ENCODE measurements at places on chromosomes 11 and 22.

DNA sequence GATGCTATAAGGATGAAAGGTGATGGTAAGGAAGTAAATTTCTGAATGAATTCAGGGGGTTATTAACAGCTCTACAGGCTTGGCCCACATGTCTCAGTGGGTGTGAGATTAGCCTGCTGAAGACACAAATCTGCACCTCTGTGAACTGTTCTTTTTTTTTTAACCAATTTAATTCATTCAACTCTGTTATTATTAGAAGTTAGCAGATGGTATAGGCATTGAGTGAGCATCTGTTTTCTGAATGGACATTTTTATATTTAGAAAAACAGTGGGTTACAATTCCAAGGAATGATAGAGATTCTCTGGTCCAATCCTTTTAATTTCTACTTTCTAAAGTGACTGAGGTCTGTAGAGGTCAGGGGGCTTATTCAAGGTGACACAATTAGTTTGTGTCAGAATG lies 122.0 kb upstream of the SORL1-AS1 start:
- no peak for DNase-seq

DNA sequence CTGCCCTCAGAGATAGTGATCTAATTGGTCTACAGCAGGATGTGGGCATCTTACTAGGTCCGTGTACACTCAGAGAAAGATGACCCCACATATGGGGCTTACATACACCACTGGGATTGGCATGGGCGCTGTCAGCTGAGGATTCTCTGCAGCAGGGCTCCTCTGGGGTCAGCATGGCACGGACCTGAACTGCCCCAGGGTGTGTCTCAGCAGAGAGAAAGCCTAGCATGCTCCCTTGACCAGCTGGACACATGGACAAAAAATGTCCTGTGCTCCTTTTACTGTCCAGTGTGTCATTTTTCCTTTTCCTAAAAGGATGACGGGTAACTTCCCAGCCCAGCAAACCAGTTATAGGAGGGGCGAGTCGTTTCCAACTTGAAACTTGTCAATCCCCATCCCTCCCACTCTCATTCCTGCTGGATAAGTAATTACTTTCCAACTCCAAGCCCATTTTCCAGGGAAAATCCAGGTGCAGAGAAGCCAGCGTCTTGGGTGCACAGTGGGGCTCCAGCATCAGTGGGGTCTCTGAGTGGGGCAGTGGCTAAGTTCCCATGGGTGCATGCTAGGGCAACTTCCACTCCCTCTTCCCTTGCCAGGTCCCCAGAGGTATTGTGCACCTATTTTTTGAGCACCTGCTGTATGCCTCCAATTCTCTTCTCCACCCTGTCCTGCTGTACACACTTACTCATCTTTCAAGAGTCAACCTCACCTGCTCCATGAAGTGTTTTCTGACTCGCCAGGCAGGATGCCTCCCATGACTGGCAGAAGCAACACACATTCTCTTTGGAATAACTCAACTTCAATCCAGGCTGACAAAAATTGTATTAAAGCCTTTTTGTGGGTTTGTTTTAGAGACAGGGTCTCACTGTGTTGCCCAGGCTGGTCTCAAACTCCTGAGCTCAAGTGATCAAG lies 5.0 kb downstream of the VSTM5 start:
- DNase-seq: no peak

DNA sequence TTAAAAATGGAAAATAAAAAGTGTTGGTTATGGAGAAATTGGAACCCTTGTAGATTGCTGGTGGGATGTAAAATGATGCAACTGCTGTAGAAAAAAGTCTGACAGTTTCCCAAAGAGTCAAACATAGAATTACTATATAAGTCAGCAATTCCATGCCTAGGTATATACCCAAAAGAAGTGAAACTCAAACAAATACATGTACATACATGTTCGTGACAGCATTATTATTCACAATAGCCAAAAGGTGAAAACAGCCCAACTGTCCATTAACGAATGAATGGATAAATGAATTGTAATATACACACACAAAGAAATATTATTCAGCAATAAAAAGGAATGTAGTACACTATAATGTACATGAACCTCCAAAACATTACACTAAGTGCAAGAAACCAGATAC lies 116.0 kb downstream of the TTC28 start:
- DNase-seq: no peak

DNA sequence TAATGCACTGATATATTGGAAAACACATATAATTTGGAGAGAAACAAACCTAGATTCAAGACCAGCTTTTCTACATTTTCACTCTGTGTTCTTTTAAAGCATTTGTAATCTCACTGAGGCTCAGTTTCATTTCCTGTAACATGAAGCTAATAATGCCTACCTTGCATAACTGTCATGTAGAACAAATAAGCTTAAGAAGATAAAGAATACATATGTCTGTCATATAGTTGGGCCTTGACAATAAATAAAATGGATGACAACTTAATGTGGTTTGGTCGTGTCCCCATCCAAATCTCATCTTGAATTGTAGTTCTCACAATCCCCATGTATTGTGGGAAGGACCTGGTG lies 35.2 kb upstream of the FIBIN start:
- DNase-seq: no peak

- no peak for DNase-seq
Measured at GRCh38 chr11:76801736-76802135, 18.6 kb downstream of the TSKU start.

DNA sequence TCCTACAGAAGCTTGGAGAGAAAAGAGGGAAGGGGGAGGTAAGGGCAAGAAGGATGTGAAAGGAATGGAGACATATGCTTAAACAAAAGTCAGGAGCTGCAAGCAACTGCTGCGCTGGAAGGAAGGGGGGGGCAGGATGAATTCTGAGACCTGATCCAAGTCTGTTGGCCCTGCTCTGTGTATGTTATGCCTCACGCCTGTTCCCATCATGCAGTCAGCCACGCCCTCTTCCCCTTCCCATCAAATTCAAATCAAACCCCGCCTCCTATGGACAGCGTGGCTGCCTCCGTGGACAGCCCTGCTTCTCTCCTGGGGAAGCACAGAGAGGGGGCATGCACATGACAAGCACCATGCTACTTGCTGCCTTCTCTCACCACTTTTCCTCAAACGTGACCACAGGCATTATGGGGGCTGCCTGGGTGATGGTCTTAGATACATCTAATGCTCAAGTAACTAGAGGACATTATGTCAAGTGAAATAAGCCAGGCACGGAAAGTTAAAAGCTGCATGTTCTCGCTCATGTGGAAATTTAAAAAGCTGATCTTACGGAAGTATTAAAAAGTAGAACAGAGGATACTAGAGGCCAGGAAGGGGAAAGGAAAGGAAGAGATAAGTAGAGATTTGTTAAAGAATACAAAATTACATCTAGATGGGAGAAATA lies 45.8 kb upstream of the CYP2D6 start:
- no peak for DNase-seq

DNA sequence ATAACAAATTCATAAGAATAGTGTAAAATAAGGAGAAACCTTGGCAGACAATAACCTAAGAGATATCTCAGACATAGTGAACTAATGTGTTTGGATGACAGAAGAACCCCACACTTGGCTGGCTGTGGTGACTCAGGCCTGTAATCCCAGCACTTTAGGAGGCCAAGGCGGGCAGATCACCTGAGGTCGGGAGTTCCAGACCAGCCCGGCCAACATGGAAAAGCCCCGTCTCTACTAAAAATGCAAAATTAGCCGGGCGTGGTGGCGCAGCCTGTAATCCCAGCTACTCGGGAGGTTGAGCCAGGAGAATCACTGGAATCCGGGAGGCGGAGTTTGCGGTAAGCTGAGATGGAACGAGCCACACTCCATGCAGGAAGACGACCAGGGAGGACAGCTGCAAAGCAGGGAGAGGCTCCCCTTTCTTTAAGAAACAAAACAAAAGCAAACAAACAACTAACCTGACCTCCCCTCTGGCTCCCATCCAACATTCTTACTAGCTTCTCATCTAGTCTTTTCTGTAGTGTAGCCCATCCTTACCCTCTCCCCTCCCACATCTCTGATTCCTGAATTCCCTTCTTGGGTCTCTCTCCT lies 84.2 kb downstream of the ZNF280B start:
- no peak for DNase-seq

DNA sequence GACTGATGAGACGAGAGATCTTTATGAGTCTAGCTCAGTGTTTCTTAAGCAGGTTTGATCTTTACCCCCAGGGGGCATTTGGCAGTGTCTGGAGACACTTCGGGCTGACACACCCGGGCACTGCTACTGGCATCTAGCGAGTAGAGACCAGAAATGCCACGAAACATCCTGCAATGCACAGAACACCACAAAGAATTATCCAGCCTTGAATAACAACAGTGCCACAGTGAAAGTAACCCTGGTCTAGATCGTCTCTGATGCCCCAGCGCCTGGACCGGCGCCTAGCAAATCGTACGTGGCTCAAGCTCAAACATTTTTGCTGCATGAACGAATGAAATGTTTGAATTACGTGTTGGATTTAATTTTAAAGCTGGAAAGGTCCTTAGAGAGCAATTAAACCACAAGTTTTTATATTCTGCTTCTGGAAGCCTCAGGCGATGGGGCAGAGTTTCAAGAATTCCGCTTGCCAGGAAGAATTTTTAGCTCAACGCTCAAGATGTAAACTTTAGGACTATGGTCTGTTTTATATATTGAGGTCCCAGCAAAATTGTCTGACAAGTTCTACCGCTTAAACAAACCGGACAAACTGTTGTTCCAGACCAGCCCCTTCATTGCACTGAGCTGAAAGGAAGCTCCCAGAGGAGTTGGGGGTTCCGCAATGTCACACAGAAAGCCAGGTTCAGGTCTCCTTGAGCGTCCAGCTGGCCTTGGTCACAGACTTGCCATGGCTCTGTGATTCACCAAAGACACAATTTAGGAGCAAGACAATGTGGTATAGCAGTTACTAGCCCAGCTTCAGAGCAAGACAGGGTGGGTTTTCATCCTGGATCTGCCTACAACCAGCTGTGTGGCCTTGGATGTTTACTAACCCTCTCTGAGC lies 44.2 kb upstream of the SMTN start:
- DNase-seq: no peak

DNA sequence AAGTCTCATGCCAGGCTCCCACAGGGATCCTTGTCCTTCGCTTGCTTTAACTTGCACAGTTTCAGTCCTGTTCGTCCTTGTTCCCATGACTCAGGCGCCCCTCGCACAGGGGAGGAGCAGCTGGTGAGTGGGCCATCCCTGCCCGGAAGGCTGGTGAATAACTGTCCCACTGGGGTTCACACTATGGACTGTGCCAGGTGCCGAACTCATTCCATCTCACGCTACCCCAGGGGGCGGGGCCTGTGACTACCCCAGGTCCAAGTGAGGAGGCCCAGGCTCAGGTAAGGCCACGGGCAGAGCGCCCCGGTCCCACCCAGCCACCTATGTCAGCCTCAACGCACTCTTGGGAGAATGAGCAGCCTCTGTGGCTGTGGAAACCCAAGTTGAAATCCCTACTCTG lies 7.2 kb upstream of the CARD10 start:
- no peak for DNase-seq

DNA sequence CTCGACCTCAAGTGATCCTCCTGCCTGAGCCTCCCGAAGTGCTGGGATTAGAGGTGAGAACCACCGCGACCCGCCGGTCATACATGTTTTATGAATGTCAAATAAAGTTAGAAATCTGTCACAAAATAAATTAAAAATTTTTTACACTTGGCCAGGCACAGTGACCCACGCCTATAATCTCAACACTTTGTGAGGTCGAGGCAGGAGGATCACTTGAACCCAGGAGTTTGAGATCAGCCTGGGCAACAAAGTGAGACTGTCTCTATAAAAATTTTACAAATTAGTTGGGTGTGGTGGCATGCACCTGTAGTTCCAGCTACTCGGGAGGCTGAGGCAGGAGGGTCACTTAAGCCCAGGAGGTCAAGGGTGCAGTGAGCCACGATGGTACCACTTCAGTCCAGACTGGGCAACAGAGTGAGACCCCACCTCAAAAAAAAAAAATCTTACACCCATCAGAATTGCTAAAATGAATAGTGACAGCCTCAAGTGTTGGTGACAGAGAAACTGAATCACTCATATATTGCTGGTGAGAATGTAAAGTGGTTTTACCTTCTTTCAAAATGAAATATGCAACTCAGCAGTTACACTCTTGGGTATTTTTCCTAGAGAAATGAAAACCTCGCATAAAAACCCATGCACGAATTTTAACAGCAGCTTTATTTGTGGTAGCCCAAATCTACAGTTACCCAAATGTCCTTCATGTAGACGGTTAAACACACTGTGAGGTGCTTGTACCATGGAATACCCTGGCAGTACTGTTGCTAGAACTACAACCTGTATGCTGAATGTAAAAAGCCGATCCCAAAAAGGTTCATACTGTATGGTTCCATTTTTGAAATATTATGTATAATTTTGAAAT lies 55.4 kb downstream of the MED15 start:
- DNase-seq: no peak

DNA sequence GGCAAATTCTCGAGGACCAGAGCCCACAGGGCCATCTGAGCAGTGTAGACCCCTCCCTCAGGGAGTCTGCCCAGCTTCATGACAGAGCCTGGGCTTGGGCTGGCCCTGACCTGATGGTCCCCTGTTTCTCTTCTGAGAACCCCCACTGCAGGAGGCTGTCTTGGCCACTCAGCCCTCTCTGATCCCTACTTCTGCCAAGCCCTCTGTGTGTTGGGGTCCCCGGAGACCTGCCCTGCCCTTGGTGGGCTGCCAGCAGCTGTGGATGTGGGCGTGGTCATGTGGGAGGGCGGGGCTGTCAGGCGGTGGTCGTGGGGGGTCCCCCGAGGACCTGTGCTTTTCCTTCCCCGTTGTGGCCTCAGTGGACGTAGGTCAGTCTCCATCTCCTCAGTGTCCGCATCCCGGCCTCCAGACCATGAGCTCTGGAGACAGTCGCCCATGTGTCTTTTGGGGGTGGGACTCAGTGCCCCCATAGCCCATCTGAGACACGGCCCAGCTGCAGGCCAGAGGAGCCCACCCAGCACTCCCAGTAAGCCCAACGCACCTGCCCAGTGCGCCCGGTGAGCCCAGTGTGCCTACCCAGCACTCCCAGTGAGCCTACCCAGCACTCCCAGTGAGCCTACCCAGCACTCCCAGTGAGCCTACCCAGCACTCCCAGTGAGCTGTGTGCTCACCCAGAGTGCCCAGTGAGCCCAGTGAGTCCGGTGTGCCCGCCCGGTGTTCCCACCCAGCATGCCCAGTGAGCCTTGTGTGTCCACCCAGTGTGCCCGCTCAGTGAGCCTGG lies 409.2 kb downstream of the TBC1D22A start:
- no peak for DNase-seq

DNA sequence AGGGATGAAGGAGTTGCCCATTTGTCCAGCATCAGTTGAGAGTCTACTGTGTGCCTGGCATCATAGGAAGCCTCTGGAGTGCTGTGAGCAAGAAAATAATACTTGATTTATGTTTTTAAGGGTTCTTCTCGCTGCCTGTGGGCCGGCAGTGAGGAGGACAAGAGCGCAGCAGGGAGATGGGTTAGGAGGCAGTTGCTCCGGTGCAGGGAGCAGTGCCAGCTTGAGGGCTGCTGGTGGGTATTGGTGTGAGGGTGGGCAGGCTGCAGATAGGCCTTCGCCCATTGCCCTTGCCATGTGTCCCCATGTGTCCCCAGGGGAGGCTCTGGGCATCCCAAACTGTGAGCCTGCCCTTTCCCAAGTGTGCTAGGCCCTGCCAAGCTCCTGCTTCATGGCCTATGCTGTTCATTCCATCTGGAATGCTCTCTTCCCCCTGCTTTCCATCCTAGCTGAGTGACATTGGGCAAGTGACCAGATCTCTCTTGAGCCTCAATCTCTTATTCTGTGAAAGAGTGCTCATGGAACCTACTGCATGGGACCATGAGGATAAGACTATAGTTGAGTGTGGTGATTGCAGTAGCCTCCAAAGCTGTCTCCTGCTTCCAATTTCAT lies 19.8 kb downstream of the BMAL1 start:
- no peak for DNase-seq
